Naive thymus-derived CD8-positive, alpha-beta T cell (primary cell): ENCODE measurements at places on chromosomes 4 and X.

GRCh38 chrX:105375816-105376215 is 155.3 kb upstream of the TEX13A start:
- no peak for DNase-seq

DNA sequence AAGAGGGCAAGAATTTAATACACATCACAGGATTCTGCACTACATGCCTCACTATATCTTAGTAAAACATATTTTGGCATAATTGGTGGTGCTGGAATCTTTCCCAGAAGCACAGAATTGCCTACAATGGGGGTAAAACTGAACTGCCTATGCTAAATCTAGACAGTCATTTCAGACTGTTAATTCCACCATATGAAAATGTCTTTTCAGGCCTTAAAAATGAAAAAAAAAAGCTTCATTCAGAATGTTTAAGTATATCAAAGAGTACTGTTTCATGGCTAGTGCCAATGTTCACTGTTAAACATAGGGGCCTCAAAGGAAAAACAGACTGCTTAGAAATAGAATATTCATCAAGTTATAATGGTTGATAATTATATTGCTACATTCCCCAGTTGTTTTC is 797.0 kb downstream of the PCDH19 start:
- DNase-seq: no peak

DNA sequence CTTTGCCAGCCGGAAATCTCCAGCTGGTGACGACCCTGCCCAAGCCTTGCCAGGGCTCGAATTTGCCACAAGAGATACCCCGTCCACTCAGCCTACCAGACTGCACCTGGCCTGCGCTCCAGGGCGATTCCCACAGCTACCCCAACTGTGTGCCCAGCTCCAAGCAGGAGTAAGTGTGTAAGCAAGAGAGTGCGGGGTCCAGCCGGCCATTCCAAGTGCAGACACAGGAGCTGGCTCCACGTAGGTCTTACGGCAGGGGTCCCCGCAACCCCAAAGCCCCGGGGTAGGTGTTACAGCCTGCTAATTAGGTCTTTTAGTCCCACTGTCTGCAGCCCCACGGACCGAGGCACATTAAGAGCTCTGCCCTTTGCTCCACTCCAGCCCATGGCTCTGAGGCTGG is 1305.2 kb downstream of the ARAP2 start:
- no peak for DNase-seq

DNA sequence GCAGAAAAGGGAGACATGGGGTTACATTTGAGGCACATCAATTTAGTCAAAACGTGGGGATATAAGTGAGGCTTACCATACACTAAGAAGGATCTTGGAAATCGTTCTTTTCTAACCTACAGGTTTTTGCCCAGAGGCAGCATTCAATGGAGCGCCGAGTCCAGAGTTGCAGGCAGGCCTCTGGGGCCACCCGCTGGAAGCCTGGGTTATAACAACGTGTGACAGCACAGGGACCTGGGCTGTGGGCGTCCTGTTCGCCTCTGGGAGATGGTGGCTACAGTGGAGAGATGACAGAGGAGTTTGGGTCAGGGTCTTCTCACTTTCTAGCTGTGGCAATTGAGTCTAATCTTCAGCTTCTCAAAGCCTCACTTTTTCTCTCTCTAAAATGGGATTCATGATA is 53.9 kb downstream of the ENPP6 start:
- no peak for DNase-seq

DNA sequence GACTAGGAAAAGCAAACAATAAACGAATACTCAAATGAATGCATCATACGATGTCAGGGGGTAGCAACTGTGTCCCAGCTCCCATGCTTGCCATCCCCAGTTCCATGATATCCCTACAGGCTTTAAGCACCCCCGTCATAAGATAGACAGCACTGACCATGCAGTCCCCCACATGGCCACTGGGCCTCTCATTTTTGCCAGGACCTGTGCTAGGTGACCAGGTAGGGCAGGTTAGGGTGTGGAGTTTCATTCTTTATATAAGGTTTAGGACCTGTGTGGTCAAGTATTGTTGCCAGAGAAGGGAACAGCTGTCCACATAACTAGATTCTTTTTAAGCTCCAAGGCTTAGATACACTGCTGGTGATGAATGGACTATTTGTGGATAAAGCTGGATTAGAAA is 9.7 kb downstream of the PPEF2 start:
- DNase-seq: no peak

DNA sequence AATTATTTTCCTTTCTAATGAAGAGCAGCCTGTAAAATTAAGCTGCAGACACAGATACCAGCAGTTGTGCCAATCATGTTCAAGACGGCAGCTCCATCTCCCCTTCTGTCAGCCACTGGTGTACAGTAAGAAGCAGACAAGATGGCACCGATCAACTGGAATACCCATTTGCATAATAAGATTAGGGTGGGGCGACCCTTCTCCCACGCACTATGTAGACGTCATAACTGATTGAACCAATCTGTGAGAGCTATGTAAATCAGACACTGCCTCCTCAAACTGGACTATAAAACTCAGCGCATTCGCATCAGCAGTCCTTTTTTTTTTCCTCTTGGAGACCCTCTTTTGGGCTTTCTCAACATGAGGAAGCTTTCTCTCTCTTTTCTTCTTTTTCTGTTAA is 40.4 kb upstream of the INTS6L start:
- DNase-seq: no peak

- no peak for DNase-seq
Observed at GRCh38 chr4:80091184-80091583, 18.2 kb upstream of the ANTXR2 start.

GRCh38 chr4:113844369-113844768 is 82.8 kb upstream of the CAMK2D start:
- DNase-seq: no peak

GRCh38 chr4:176780995-176781738 is 11.6 kb downstream of the VEGFC start:
- no peak for DNase-seq

DNA sequence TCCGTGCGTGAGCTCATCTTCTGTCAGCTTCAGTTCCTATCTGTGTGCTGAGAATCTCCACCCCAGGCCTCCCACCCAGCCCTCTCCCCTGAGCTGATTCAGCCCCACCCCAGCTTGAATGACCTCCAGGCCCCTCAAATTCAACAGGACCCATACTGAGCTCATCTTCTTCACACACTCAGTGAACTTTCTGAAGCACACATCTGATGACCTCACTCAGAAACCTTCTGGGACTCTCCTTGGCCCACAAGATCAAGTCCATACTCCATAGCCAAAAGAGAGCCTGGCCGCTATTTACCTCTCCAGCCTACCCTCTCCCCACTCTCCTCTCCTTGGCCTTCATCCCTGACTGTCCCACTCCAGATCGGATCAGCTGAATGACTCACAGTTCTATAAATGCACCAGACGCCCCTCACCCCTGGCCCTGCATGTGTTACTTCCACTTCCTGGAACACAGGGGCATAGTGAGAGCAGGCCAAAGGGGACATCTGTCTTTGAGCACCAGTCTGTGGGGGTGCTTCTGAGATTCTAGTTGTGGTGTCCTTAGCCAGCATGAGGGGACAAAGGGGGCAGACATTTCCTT is 62.5 kb downstream of the PJA1 start:
- no peak for DNase-seq

DNA sequence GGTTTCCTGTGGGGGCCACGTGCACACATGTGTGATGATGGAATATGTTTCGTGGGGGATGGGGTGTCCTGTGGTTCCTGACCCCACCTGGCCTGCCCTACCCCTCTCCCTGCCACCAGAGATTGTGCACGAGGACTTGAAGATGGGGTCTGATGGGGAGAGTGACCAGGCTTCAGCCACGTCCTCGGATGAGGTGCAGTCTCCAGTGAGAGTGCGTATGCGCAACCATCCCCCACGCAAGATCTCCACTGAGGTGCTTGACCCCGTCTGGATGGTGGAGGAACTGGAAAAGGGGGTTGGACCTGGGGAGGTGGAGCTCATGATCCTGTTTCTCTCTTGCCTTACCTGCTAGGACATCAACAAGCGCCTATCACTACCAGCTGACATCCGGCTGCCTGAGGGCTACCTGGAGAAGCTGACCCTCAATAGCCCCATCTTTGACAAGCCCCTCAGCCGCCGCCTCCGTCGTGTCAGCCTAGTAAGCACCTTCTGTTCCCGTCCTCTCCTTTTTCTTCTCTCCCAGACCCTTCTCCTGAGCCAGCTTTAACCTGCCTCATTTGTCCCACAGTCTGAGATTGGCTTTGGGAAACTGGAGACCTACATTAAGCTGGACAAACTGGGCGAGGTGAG is 5.9 kb downstream of the CDK16 start:
- no peak for DNase-seq

DNA sequence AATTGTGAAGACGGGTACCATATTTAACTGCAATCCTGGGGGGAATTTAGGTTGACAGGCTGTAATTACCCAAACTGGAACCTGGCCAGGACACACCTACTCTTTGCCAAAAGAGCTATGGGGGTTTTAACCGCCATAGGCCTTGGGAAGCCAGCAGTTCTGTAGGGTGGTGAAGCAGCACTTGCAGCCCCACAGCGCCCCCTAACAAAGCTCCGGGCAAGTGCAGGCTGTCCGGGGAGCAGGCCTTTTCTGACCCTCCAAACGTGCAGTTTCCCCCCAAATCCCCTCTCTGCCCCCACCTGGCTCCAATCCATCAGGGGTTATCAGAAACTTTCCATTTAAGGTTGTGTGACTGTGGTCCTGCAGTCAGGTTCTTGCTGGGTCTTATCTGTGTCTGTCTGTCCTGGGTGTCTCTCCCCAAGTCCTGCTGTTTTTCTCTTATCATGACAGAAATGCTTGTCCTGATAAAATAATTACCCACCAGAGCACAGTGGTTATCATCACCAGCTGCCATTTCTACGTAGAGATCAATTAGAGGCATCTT is 350.9 kb downstream of the MID1IP1 start:
- no peak for DNase-seq

- DNase-seq: peak; percentile 49
Observed at GRCh38 chrX:17788439-17788838, 51.1 kb downstream of the SCML1 start.

DNA sequence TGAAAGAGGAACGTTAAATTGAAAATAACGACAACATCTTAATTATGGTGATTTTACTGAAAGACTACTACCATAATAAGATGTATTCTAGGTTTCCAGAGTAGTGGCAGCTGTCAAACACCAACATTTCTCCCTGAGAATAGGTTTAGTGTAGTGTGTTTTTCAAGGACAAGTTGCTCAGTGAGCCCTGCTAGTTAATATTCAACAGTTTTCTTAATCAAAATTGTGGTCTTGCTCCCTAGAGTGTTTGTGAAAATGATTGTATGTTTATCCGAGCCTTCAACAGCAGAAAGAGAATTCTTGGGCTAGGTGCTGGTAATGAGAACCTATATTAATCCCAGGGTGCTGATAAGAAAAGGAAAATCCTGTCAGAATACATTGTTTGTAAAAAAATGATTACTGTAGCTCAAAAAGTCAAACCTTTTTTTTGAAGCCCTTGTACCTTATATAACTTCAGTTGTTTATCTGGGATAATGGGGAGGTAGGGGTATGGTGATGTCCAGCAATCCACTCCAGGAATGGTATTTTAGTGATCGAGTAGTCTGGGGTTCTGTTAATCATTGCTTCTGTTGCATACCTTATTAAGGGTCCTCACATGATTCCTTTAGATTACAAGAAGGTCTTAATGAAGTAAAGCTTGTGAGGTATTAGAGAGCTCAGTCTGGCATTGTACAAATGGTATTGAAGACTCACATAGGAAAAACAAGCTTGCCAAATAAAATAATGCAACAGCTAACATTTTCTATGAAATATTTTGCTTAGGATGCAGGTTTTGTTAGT is 110.7 kb downstream of the CCSER1 start:
- DNase-seq: no peak

- DNase-seq: no peak
Observed at GRCh38 chr4:6852582-6852981, 57.0 kb upstream of the TBC1D14 start.

GRCh38 chr4:101304916-101305315 is 42.4 kb downstream of the PPP3CA start:
- no peak for DNase-seq

DNA sequence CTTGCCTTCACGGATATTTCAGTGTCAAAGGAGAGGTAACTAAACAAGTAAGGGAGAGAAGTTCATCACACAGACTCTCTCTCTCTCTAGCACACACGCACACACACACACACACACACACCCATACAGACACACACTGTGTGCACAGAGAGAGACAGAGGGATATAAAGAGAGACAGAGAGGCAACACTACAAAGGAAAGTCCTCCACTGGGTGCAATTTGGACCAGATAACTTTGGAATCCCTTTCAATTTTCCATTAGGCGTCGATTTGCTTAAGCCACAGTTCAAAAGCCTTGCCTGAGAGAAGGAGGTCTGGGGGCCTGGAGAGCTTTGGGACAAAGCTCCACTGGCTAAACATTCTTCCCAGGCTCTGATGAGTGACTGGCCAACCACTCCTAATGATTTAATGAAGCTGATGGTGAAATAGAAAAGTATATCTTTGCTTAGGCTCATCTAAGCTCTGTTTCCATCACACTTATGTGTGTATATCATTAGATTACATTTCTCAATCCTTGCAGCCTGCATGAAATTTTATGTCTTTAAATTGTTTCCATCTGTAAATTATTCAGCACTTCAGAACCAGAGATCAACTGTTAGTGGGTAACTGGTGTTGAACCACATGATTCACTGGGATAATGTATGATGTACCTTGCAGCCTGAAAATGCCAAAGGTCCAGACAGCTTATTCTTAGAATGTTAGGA is 180.8 kb downstream of the MAGEB17 start:
- no peak for DNase-seq

- DNase-seq: no peak
Observed at GRCh38 chrX:110173192-110174175, 144.4 kb downstream of the AMMECR1 start.

DNA sequence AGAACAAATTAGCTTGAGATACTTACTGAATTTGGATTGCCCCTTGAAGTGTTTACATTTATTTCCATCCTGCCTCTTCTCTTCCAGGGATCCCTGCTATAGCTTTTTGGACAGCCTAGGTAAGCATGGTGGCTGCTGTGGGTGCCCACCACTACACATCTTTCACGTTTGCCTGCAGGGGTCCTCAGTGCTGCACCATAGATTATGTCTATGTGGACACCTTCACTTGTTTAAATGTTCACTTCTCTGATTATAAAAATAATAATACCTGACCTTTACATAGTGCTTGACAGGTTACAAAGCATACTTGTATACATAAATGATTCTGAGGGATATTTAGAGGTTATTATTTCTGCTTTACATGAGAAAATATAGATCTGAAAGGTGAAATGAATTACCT is 67.9 kb upstream of the SLC4A4 start:
- peak; percentile 6 for DNase-seq

DNA sequence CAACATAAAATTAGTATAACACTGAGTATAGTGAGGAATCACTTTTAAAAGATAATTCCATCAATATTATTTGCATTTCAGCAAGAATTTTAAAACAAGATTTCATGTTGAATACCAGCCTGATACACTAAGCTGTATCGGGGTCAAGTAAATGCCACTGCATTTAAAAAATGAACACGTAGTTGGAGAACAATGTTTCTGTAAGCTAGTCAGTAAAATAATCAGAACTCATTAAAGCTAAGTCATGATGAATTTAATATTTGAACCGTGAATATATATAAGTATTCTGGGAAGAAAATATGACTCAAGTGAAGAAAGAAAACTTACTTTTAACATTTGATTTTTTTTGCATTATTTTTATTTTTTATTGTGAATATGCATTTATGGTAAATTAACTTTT is 611.0 kb upstream of the PABPC4L start:
- no peak for DNase-seq

GRCh38 chr4:150973626-150974251 is 41.3 kb downstream of the LRBA start:
- DNase-seq: no peak

GRCh38 chr4:6987588-6987961 is 55.6 kb upstream of the TADA2B start:
- DNase-seq: no peak

GRCh38 chr4:85024671-85025070 is 58.2 kb upstream of the WDFY3 start:
- no peak for DNase-seq
